ENCODE measurements at places on chromosomes 5 and 9. TPM values are rescaled to one million over a fixed set of nuclear protein-coding genes. Genes with fewer than 3 reads are reported as not detected.

DNA sequence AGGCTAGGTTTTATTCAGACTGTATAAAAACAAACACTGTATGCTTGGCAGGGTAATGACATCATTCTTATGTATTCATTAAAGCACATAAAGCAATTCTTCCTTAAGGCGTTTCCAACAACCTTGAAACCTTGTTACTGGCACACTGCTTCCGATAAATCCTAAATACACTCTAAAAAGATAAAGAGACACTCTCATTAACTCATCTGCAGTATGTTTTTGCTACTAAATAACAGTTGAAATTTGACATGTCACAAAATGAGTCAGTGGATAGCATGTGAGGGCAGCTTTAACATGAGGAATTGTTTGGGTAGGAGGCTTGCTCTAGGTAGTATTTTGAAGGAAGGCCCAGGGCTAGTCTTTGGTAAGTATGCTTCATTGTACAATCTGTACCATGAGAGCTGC, 13.7 kb downstream of the YIPF5 start:
- no peak for DNase-seq

GRCh38 chr5:151585970-151586369, 5.2 kb downstream of the FAT2 start:
- peak; percentile 88 for DNase-seq

- no peak for DNase-seq
These were observed 14.7 kb upstream of the MED27 start for GRCh38 chr9:132094314-132094791.

DNA sequence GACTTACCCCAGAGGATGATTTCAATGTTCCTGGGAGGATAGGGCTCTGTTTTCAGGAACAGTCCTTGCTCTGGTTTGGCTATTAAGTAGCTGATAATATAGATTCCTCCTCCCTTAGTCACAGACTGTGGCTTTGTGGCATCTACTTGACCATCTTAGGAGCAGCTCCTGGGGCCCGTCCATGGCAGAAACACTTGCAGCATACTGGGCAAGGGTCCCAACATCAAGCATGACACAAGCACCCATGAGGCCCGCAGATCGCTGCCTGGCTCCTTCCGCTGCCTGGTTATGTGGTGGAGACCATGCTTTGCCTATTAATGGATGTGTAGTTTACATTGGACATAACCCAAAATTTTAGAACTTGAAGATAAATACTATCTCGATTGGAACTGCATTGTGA, 170.1 kb downstream of the ICE1 start:
- DNase-seq = no peak

The WDR38 gene
- polyA plus RNA-seq = not detected

GRCh38 chr5:156378159-156378558, 51.2 kb downstream of the SGCD start:
- no peak for DNase-seq

- DNase-seq = no peak
These were observed 317.6 kb downstream of the IRX1 start for GRCh38 chr5:3913279-3913678.

DNA sequence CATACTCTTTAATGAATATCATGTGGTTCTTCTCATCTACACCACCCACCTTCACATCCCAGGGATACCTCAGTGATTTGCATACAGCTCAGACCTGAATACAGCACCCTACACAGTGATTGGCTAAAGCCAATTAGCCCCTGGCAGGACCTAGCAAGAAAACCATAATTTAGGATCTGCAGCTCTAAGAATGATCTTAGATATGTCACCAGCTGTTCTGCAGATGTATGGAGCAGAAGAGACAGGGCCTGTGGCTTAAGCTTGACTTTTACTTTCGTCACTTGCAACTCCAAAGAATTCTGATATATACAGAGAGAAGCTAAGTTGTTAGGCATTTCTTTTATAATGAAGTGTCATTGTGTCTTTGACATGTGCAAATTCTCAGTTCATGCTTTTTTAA, 483.2 kb upstream of the C9orf72 start:
- DNase-seq = no peak

Measured in psoas muscle (tissue), 8 donors.